Panc1 (cell line): ENCODE measurements at places on chromosomes 1 and 21.

DNA sequence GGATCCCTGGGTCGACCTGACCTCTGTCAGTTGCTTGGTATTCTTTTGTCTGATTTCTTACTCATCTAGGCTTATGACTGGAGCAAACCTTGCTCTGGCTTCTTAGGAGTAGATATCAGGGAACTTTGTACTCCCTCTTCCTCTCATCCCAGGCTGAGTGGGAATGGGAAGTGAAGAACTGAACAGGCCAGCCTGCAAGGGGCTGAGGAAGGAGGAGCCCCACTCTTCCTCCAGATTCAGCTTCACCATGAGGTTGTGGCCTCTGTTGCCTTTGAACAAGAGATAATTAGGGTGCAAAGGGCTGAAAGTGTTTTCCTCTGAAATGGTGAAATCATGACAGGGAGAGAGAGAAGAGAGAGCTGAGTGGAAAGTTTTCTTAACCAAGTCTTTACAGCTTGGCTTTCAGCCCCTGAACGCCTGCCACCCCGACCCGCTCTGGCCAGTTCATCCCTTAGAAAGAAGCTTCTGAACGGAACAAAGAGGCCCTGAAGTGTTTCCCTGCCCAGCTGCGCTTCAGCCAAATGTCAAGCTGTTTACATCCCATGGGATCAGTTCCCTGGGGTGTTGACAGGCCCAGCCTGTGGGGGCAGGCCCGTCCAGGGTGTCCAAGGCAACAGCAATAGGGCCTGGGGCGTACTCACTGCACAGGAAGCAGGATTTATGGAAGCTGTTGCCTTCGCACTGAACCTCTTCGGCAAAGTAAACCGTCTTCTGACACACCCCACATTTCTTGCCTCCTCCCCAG is 11.2 kb downstream of the CSRP1 start:
- DNase-seq: no peak

GRCh38 chr1:116104667-116105066 is 6.5 kb upstream of the MAB21L3 start:
- no peak for DNase-seq

DNA sequence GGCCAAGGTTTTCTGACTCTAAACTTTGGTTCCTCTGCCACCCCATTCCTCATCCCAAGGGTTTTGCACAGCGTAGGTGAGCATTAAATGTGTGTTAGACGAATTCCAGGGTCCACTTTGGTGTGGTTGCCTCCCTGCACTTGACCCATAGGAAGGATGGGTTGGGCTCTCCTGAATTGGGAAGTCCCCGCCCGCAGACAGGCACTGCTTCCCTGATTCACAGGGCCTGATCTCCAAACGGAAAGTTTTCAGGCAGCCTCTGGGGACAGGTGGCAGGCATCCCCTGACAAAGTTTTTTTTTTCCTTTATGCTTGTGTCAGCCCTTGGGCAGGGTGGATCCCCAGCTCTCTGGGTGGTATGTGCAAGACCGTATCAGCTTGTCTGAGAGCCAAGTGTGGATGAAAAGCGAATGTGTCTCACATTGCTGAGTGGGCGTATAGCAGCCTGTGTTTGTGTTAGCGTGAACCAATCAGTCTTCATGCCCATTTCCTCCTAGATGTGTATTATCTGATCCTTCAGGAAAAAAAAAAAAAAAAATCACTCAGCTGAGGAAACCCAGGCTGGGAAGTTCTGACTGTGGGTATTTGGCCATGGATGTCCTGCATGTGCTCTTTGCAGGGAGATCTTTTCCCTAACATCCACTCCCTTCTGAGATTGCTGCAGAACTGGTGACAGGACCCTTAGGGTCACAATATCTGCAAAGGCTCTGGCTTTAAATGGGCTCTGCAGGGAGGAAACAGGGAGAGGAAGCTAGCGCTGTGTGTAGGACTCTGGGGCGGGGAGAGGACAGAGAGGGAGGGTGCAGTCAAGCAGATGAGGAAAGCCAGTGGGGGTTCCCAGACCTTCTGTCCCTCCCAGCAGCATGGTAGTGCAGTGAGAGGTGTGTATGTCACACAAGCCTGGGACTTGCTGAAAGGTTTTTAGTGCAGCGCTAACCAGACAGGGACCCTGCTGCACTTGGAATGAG is 42.2 kb upstream of the TRABD2B start:
- DNase-seq: no peak

- no peak for DNase-seq
Observed at GRCh38 chr1:202794051-202794740, 14.0 kb downstream of the KDM5B start.

GRCh38 chr21:31622397-31622796 is 37.1 kb upstream of the SOD1 start:
- DNase-seq: no peak

GRCh38 chr1:151693057-151693651 is 23.4 kb downstream of the CELF3 start:
- peak; percentile 18 for DNase-seq

DNA sequence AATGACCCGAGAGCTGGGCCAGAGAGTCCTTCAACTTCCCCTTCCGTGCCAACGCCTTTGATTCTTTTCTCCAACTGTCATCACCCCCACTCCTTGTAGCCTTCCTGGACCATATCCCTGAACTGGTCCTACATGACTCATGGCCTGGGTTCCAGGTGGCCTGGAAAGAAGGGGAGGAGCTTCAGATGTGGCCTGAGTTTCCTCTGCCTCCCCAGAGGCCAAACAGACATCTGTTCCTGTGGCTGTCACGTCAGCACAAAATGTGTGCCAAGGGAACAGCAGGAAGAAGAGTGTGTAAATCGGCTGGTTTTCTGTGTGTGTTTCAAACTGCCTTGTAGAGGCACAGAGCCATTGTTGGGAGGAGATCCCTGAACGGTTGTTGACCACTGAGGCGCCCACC is 24.9 kb upstream of the KIRREL1 start:
- DNase-seq: no peak

DNA sequence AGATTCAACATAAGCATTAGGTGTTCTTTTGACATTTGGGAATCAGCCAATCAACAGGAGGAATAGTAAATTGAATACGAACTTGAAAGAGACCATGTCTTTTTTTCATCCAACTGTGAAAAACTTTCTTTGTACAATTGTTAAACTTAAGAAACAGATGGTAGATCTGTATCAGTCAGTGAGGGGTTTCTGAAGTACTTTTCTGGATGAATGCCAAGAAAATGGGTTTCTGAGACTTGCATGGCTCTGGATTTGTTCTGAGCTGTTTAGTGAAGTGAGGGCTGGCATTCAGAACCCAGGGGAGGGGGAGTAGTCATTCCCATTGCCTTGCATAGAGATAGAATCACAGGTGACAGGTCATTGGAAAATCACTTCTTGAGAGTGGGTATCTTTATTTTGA is 37.4 kb downstream of the PTPRC start:
- no peak for DNase-seq

DNA sequence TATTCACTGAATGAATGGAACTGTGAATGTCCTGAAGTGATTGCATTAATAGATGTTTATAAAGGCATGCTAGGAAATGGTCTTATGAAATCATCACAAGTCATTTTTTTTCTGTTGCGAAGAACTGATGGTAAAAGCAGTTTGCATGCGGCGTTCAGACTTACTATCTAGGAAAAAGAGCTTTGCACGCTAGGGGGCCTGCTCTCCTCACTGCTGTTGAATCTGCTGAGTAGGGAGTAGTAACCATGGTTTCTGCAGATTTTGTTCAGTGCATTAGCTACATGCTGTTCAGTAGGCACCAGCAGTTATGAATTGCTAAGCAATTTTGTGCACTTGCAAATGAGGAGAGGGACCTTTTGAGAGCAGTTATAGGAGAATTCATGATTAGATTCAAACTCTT is 57.9 kb downstream of the CENPF start:
- DNase-seq: no peak

DNA sequence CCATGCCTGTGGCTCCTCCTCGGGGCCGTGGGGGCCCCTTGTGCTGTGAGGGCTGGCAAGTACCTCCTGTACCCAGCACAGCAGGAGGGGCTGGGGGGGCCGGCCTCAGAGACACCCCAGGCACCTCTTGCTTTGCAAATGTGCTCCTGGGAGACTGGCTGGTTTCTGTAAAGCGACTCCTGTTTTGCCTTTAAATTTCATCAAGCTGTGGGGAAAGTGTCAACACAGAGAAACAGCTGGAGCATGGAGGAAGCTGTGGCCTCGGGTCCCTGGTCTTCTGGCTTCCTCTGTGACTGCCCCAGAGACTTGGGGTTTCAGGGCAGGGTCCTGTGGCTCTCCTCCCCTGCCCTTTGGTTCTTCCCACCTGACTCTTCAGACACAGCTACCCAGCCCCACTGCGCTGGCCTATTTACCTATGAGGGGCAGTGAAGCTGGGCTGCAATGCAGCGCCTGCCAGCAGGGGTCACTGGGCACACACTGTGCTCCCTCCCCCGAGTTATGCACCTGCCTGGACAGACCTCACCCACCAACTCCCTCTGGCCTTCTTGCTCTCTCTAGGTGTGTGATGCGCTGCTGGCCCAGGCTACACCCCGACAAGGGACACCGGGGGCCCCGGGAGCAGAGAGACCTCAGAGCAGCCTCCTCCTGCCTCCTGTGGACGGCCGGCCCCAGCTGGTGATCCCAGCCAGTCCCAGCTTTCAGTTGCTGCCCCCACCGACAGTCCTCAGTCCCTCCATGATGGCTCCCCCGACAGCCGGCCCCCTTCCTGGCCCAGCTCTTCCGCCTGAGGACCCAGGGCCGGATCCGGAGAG is 17.6 kb upstream of the PEX10 start:
- DNase-seq: no peak

- DNase-seq: no peak
Observed at GRCh38 chr1:233019083-233019482, 68.7 kb downstream of the NTPCR start.

DNA sequence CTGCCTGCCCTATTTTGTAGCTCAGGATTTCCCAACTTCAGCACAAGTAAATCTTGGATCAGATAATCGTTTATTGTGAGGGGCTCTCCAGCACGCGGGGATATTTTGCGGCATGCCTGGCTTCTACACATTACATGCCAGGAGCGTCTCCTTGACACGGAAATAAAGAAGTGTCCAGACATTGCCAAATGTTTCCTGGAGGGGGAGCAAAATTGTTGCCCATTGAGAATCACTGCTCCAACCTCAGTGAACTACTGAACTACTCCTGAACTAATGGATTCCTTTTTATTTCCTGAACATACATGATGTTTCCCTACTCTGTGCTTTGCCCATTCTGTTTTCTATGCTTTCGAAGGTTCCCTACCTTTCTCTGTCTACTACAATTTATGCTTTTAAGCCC is 1359.1 kb upstream of the ADGRL2 start:
- DNase-seq: no peak

GRCh38 chr1:218556016-218556415 is 210.9 kb downstream of the TGFB2 start:
- DNase-seq: no peak

DNA sequence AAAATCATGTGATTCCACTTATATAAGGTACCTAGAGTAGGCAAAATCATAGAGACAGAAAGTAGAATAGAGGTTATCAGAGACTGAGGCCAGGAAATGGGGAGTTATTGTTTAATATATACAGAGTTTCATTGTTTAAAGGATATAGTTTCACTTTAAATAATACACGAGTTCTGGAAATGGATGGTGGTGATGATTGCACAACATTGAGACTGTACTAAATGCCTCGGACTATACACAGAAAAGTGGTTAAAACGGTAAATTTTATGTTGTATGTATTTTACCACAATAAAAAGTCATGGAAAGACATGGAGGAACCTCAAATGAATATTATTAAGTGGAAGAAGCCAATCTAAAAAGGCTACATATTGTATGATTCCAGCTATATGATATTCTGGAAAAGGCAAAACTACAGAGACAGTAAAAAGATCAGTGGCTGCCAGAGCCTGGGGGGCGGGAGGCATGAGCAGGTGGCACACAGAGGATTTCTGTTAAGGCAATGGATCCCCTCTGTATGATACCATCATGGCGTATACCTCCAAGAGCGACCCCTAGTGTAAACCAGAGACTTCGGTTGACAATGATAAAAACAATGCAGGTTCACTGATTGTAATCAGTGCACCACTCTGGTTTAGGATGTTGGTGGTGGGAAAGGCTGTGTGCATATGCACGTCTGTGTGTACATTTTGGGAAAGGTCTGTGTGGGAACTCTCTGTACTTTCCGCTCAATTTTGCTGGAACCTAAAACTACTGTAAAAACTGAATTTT is 7.5 kb downstream of the C1orf198 start:
- no peak for DNase-seq

- DNase-seq: peak; percentile 17
Observed at GRCh38 chr1:181189691-181190363, 101.3 kb downstream of the IER5 start.

- no peak for DNase-seq
Observed at GRCh38 chr21:36565540-36565939, 85.6 kb upstream of the CLDN14 start.

GRCh38 chr1:163877016-163877415 is 555.3 kb downstream of the NUF2 start:
- no peak for DNase-seq

GRCh38 chr1:157497284-157497683 is 55.0 kb downstream of the FCRL5 start:
- DNase-seq: no peak

GRCh38 chr1:151540982-151541377 is 871 bp downstream of the TUFT1 start:
- DNase-seq: no peak

DNA sequence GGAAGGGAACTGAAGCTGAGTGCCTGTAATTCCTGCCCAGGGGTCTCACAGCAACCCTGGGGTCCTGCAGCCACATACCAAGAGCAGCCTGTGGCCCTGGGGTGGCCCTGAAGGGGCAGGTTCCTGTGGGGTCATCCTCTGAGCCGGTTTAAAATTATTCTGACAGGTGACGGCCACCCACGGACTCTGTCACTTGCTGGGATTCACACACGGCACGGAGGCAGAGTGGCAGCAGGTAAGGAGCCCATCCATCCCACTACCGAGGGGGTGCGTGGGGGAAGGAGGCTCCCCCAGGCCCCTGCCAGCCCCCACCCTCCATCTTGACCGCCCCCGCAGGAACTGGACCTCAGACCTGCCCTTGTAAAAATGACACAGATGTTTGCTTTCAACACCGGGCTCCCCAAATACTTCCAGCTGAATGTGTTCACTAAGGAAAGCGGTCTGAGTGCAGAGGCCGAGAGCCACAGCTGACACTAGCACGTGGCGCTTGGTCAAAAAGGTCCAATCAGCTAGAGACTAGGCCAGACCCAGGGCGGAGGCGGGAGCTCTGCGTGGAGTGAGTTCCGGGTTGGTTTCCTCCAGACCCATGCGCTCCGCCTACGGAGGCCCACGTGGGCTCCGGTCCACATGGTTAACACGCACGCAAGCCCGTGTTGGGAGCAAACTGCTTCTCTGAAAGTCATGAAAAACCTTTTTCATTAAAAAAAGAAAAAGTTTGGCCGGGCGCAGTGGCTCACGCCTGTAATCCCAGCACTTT is 10.0 kb downstream of the YBEY start:
- DNase-seq: no peak

DNA sequence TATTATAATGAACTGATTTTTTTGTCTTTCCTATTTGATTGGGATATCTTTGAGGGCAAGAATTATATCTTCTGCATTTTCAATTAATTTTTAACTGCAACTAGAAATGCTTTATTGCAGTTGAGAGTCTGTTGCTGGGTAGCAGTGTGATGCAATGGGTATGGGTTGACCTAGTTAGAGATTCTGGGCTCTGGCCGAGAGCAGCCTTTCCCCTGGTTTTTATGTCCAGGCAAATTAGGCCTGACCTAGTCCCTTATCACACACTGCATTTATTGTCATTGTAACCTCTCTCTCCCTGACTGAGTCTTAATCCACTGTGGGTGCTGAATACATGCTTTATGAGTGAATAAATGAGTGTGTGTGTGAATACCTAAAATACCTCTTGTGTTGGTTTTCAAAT is 206.4 kb upstream of the PTGFR start:
- no peak for DNase-seq
